ENCODE measurements at places on chromosomes 5 and 9.
A peak's percentile ranks its signal among the peaks of the same experiment; 100 is the strongest.

DNA sequence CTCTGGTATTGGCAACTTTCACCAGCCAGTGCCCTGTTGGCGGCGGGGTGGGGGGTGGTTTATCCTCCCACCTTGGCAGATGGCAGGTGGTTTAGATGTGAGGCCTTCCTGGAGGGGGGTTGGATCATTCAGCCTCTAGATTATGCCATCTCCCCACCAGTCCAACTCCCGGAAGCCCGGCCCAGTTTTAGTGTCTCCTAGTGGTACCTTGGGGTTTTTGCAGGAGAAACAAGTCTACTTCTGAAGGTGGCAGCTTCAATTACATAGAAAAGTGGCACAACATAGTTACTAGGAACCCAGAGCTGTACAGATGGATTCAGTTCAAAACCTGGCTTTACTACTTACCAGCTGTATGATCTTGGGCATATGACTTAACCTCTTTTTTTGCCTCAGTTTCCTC lies 11.3 kb downstream of the PRLR start:
- DNase-seq, result peak; percentile 53

GRCh38 chr9:2818804-2819121 lies 25.1 kb downstream of the PUM3 start:
- no peak for DNase-seq

DNA sequence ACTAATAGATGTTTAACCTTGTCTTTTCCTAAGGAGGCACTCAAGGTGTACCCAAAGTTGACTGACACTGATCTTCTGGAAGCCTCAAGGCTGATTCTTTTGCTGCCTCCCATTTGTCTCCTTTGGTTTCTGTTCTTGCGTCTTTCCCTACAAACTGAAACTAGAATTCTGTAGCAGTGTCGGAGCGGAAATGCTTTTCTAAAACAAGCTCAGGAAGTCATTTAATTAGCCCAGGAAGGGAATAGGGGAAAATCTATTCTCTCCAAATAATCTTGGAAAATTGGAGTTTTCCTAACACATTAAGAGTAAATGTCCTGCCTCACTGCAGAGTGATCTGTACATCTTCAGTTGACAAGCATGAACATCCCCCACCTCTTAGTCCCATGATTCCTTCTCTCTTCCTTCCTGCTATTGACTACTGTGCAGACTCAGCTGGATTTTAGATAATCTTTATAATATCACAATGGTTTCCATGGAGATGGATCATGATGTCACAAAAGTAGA lies 182.7 kb downstream of the NR3C1 start:
- DNase-seq, result no peak

GRCh38 chr9:136961279-136962065 lies 9.4 kb downstream of the LCN12 start:
- no peak for DNase-seq

DNA sequence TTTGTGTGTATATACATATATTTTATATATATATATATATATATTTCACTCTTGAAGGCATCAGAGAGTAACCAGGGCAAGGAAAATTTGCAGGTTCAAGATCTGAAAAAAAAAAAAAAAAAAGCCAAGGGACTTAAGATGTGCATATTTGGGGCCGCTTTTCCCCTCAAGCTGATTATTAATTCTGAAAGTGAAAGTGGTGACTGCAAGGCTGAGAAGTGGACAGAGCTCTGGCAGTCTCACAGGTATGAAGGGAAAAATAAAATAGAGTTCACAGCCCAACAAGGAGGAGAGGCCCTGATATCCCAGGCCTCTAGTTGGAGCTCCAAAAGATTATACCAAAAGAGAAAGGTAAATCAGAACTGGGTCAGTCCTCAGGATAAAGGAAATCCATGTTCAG lies 234.4 kb upstream of the GAS1 start:
- no peak for DNase-seq

GRCh38 chr5:116442095-116442534 lies 132.5 kb downstream of the SEMA6A start:
- peak; percentile 48 for DNase-seq

DNA sequence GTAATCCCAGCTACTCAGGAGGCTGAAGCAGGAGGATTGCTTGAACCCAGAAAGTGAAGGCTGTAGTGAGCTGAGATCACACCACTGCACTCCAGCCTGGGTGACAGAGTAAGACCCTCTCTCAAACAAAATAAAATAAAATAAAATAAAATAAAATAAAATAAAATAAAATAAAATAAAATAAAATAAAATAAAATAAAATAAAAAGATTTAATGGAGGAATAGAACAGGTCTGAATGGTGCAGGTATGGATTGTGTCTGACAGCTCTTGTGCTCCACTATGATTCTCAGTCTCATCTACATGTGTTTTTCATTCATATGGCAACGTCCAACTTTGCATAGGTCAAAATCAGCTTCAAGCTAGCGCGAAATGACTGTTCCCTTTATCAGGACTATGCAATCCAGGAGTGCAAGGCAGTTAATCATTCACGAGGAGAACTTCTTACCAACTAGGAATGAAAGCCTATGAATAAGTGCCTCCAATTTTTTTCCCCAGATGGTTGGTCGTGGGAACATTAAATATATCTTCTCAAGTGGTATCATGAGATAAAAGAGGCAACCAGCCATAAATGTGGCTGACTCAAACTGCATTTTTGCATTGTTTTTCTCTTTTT lies 1392.3 kb upstream of the CDH9 start:
- DNase-seq, result no peak

- DNase-seq, result no peak
These were observed 183.3 kb downstream of the MED10 start for GRCh38 chr5:6194906-6195612.

DNA sequence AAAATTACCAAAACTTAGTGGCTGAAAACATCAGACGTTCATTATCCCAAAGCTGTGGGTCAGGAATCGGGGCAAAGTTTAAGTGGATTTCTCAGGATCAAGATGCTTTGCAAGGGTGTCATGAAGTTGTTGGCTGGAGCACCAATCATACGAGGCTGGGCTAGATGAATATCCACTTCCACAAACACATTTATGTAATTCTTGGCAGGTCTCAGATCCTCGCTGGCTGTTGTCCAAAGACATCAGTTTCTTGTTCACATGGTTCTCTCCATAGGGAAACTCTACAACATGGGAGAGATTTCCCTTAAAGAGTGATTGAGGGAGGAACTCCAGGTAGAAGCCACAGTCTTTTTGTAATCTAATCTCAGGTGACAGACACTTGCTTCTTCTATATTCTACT lies 20.2 kb upstream of the CCDC192 start:
- DNase-seq, result no peak

DNA sequence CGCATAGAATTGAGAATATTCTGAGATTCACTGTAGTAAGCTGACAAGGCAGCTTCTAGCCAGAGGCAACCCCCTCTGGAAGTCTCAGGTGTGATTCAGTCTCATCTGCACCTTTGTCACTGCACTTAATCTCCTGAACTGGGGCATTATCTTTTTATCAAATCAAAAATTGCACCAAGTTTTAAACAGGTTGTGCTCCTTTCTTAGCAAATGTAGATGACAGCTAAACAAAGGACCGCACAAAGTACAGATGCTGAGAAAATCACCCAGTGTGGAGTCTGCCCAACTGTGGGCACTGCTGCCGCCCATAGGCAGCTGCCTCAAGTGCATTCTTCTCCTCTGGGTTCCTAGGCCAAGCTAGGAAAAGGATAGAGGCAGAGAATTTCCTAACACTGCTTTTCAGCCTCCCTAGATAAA lies 51.1 kb downstream of the STARD4 start:
- DNase-seq, result peak; percentile 75

GRCh38 chr5:57524348-57525060 lies 41.9 kb upstream of the ACTBL2 start:
- no peak for DNase-seq

DNA sequence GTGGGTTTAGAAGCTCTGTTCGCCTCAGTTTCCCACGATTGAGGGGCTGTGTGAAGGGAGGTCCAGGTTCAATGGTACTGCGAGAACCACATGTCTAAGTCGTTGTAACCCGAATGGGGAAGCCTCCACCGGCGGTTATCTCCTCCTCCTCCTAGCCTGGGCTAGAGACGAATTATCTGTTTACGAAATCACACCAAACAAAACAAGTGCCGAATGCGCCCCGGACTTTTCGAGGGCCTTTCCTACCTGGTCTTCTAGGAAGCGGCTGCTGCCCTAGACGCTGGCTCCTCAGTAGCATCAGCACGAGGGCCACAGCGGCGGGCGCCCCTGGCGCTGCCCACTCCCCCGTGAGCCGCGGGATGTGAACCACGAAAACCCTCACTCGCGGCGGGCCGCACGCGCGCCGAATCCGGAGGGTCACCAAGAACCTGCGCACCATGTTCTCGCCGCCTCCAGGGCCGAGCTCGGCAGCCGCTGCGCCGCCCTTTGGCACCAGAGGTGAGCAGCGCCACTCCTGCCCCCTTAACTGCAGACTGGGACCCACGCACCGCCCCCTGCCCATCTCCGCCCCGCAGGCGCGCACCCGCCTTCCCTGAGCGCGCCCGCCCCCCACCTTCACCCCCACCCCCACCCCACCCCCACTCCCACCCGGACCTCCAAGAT lies at the start of gene CDKN2A:
Gene CDKN2A (minus strand): TSS at position 500 of the 663 bp plus-strand sequence.
- DNase-seq, result peak; percentile 72

GRCh38 chr5:17096952-17097695 lies 120.3 kb upstream of the BASP1 start:
- peak; percentile 48 for DNase-seq

GRCh38 chr5:5335107-5335506 lies 87.4 kb upstream of the ICE1 start:
- no peak for DNase-seq

- DNase-seq, result peak; percentile 94
These were observed 2.9 kb upstream of the NXNL2 start for GRCh38 chr9:88531920-88532698.

- DNase-seq, result peak; percentile 64
These were observed 214.6 kb upstream of the C9orf72 start for GRCh38 chr9:27787891-27788290.

DNA sequence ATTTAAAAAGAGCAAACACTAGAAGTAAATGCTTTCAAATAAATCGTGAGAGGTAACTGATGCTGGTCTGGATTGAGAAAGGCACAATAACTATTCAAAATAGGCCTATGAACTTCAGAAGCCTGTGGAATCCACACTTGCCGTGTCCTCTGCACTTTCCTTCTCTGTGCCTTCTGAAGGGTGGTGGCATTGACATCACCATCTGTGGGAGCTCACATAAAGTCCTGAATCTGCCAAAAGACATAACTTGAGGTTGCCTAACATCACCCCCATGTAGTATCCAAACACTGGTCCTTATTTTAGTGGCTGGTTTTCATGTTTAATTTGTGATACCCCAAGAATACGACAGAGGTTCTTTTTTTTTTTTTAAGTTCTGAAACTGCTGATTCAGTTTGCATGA lies 59.8 kb downstream of the IRF1 start:
- DNase-seq, result no peak

DNA sequence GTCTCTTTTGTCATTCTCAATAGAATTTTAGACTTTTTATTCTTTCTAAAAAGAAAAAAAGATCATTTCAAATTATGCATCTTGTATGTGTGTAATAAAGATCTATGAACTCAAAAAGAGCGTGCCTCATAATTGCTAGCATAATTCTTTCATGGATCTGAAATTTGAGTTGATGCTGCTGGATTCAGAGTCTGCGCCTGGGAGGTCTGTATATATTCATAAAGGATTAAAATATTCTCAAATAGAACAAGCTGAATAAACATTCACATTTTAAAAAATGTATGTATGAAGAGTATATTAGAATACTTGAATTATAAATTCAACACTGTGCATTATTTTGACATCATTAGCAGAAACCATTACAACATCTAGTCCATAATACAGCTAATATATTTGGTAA lies 297.8 kb upstream of the GRAMD2B start:
- no peak for DNase-seq

DNA sequence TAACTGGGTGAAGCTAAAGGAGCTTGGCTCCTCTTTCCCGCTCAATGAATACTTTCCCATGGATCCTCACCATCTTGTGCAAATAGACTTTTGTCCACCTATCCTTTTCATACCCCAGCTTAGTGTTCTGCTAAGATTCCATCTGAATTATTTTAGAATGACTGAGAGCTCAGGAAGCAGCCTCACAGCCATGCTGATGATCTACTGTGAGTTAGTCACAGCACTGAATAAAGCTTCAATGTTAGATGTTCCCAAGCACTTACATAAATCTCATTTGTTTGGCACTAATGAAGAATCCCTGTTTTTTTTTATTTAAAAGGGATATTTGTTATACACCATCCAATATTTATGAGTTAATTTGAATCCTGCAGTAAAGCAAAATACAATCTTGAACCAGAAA lies 317.6 kb upstream of the TRPC7 start:
- DNase-seq, result no peak

DNA sequence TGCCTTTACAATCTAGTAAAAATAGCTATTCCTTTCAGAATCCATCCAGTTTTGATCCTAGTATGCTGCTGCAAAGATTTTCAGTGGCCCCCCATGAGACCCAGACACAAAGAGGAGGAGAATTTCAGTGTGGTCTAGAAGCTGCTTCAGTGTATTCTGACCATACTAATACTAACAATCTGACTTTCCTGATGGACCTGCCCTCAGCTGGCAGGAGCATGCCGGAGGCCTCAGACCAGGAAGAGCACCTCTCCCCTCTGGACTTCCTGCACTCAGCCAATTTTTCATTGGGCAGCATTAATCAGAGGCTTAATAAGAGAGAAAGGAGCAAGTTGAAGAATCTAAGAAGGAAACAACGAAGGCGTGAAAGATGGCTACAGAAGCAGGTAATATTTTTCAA lies 48.5 kb downstream of the RNF180 start:
- no peak for DNase-seq

DNA sequence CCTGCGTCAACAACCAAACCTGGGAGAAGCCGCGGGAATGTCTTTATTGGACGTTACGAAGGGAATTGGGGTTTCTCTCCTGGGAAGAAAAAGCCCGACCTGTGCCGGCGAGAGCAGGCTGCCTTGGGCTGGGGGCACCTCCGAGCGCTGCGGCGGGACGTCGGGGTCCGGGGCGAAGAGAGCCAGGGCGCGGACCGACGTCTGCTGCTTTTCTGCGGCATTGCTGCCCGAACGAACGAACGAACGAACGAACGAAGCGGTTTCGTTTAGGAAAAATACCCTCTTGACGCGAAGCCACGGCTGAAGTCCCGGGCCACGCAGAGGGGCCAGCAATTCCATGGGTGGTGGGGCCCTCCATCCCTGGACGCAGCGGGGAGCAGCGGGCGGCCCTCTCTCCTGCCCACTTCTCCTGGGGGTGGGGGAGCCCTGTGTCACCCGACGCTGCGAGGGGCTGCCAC lies 4.8 kb upstream of the PITX1 start:
- no peak for DNase-seq

GRCh38 chr5:168916266-168916665 lies 337.1 kb upstream of the PANK3 start:
- DNase-seq, result peak; percentile 60

- no peak for DNase-seq
These were observed 23.3 kb downstream of the SAR1B start for GRCh38 chr5:134609232-134609851.

GRCh38 chr9:23790351-23791260 lies 35.4 kb downstream of the ELAVL2 start:
- no peak for DNase-seq

DNA sequence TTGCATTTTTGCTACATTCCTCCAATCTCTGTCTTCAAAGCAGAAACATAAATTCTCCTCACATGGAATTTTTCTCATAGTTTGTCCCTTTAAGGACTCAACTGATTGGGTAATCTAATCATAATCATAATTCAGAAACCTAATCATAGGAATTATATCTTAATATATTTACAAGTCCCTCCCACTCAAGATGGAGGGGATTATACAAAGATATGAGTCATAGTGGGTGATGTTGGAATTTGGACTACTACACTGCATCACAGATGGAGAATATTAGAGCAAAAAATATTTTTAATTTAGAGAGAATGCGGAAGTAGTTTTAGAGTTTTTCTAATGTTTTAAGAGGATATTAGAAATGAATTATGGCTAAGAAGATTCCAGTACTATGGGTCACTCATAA lies 1034.0 kb downstream of the DTWD2 start:
- no peak for DNase-seq

GRCh38 chr5:9903801-9904200 lies 273.6 kb upstream of the TAS2R1 start:
- DNase-seq, result no peak

Data from GM23338 (cell line).